ELF-1 (cell line): ENCODE measurements at places on chromosomes 7 and 10.

DNA sequence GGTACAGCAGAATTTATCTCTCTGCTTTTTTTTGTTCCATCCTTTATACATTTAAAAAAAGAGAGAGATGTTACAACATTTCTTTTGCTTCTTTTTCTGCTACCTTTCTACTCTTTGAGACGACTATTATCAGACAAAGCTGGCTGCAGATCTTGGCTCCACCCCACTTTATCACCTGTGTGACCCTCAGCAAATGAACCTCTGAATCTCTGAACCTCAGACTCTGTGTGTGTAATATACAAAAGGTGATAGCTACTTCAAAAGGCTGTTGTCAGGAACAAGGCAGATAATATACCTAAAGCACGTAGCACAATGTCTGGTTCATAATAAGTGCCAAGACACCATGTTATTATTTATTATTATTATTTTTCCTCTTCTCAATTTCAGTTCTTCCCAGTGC is 32.6 kb upstream of the UBE2D1 start:
- no peak for DNase-seq

DNA sequence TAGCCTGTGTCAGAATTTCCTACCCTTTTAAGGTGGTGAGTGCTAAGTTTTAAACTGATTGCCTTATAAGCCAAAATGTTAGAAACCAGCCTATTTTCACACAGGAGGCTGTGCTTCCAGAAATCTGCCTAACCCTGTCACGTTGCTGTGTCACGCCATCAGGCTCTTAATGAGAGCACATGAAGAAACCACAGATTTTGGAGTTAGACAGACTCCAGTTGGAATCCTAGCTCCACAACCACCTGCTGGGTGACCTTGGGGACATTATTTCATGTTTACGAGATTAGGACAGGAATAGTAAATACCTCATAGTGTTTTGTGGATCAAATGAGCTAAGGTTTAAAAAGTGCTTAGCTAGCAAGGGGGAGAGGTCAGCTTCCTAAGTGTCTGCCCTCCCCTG is 321.8 kb downstream of the DPP6 start:
- no peak for DNase-seq

DNA sequence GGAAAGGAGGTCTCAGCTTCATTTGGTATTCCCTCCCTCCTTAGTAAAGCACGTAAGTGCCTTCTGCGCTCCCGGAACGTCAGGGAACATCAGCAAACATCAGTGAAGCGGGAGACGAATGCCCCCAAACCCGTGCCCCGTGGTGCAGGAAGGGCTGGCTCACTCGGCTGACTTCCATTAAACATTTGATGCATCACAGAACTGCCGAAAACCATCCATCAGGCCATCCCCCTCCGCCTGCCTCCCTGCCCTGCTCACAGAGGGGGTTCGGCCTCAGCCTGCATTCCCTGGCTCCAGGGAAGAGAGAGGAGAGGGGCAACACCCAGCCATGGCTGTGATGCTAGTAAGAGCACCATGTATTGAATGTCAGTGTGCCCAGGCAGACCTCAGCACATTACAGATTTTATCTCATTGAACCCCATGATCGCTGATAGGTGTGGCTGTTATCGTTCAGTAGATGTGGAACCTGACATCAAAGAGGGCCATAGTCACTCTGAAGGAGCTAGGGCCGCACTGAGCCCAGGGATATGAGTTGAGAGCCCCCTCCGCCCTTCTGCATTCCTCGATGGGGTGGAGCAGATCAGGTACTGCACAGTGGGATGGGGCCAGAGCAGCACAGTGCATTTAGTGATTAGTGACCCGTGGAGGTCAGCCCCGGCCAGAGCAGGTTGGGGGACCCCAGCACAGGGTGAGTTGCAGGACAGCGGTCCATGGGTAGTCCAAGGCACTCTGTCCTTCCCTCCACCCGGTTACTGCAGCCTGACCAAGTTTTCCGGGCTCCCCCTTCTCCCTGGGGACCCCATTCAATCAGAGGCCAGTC is 146.4 kb downstream of the RPS24 start:
- DNase-seq: no peak

GRCh38 chr7:26280097-26280496 is 11.6 kb upstream of the SNX10 start:
- DNase-seq: no peak
